ENCODE measurements at places on chromosomes 5 and 9. TPM values are rescaled to one million over a fixed set of nuclear protein-coding genes. Genes with fewer than 3 reads are reported as not detected.

DNA sequence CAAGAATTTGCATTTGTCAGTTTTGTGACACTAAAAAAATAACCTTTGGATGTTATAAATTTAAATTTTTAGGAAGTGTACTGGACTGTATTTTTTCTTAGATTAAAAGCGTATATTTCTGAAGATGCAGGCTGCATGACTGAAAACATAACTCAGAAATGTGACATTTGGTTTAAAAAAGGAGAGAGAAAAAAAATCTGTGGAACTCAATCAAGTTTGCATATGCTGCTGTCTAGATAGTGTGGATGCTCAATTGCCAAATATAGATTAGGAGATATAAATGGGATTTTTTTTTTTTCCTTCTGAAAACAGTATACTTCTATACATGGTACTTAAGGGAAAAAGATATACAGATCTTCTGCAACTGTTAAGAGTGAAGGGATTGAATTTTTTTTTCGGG is 402.3 kb downstream of the TAF11L14 start:
- DNase-seq = no peak

- no peak for DNase-seq
These were observed 28.6 kb upstream of the TNC start for GRCh38 chr9:115146581-115147021.

DNA sequence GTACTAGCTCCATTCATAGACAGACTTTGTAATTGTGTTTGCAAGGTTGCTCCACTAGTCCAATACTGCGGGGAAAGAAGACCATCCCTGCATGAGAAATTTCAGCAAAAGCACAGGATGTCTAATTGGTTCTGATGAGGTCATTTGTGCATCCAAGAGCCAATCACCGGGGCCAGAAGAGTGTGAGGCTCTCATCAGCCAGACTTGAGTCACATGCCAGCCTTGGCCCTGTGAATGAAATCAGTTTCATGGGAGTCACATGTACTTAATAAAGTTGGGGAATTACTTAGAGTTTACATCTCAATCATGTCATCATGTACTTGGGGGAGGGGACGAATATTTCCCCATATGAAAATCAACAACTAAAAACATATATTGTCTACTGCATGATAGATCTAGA is 1236.0 kb downstream of the MAT2B start:
- no peak for DNase-seq

- DNase-seq = no peak
These were observed 78.4 kb upstream of the ICE1 start for GRCh38 chr5:5344051-5344571.

DNA sequence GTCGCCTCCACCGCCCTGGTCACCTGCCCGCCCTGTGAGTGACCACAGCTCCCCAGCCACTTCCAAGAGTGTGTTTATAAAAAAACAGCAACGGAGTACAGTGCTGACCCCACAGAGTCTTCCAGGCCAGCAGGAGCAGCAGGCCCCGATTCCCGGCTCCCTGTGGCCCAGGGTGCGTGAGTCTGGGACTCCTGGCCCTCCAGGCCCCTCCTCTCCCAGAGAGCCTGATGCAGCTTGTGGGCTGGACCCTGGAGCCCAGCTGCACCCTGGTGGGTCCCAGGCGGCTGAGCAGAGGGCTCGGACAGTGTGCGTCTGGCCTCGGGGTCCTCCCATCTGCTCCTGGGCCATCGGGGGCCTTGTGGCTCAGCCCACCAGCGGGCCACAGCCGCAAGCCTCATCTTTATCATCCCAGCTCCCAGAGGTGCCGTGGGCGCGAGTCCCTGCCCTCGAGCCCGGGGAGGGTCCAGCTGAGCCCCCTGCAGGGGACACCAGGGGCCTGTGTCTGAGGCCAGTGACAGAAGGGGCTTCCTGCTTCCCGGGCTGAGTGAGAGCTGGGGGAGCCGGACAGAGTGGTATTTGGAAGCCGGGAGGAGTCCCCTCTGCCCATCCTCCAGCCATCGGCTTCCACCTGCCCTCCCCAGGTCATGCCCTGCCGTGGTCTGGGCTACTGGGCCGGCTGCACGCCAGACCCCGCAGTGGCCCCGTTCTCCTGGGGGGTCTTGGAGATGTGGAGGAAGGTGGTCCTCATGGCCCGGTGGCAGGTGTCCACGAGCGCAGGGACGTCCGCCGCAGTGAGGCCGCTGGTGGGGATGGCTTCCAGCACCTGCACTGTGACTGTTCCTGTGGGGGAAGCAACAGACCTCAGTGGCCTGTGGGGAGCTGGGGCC is 10.6 kb downstream of the EGFL7 start:
- DNase-seq = no peak

GRCh38 chr5:157447201-157447637 is 12.8 kb upstream of the NIPAL4 start:
- no peak for DNase-seq

DNA sequence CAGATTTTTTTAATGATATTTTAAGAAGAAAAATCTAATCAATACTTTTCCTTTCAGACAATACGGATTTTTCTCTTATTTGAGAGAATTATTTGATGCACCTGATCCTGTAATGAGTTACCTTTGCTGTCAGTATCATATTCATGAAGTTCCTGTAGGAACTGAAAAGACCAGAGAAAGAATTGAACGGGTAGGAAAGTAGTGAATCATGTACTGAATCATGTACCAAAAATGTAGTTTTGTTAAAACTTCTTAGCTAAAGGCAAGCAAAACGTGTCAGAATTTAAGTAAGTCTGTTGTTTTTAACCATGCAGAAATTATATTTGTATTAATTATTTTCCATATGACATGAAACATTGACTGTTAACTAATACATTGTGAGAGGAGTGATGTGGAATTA is 56.6 kb downstream of the SMC5 start:
- DNase-seq = no peak

CA9 gene
- 0.65 TPM for total RNA-seq

- DNase-seq = no peak
These were observed 4.0 kb downstream of the IL7R start for GRCh38 chr5:35860686-35861085.

- DNase-seq = peak; percentile 74
These were observed 27.9 kb upstream of the MGAT1 start for GRCh38 chr5:180830253-180831138.

IL33 gene
- not detected for total RNA-seq

MEGF10 gene
- total RNA-seq = 0.56 TPM

GRCh38 chr9:108783731-108784495 is 71.9 kb downstream of the ACTL7B start:
- no peak for DNase-seq

TMC1 gene
- 0.43 TPM for total RNA-seq

FOXI1 gene
- not detected for total RNA-seq

DNA sequence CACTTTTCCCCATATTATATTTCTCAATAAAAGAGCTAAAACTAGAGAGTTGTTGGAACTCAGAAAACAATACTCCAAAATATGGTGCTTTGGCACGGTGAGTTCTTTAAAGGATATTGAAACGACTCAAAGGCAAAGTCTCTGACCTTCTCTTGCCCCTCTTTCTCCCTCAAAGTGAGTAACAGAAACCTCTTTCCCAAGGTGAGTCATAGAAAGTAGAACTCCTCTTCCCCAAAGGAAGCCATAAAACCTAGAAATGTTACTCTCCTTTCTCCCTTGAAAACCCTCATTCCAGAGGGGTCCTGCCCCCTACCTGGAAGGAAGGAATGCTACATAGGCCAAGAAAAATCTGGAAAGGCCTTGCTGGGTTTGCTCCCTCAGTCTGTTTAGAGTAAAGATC is 47.5 kb downstream of the RAPGEF6 start:
- DNase-seq = no peak

SLC36A3 gene
- not detected for total RNA-seq

GRCh38 chr9:33794560-33794959 is 801 bp upstream of the PRSS3 start:
- peak; percentile 53 for DNase-seq

DNA sequence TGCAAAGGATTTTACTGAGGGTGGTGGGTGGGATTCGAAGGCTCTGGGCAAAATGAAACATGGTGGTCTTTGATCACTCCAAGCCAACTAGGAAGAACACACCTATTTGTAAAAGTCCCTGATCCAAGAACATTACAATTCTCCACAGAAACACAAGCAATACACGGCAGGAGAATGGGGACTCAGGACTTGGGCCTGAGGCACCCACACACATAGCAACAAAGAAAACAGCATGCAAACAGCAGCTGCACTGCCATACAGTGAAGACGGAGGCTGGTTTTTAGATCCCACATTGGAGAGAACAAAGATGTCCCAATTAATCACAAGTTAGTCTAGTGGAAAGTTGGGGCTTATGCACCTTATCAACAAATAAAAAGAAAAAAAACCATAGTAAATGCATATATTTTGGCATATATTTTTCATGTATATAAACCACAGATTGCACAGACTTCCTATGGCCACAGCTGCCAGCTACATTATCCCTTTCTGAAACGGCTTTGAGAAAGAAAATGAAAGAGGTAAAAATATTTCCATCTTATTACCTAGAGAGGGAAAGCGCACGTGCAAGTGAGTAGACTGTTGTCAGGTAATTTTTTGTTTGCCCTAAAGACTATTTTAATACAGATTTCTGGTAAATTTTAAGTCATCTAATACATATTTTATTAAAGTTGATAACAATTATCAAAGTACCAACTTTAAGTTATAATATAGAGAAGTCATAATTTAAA is 410.9 kb downstream of the BNC2 start:
- DNase-seq = no peak

CDKN2B-AS1 gene
- 0.70 TPM for total RNA-seq

GRCh38 chr9:81634915-81635516 is 54.3 kb downstream of the TLE1 start:
- DNase-seq = no peak

DNA sequence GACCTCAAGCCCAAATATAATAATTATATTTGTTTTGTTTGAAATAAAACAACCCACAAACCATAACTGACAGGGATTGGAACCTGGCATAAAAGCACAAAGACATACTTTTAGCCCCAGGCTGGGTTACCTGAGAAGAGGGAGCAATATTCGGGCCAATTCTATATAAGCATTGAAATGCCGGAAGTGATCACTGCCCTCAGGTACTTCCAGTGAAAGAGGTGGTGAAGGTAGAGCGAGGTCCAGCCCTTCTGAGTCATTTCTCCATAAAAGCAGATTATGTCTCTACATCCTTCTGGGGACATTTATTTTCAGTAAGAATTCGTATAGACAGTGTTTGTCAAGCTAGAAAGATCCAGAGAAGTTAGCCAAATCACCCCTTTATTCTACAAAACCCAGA is 59.6 kb downstream of the GCNT4 start:
- no peak for DNase-seq

DNA sequence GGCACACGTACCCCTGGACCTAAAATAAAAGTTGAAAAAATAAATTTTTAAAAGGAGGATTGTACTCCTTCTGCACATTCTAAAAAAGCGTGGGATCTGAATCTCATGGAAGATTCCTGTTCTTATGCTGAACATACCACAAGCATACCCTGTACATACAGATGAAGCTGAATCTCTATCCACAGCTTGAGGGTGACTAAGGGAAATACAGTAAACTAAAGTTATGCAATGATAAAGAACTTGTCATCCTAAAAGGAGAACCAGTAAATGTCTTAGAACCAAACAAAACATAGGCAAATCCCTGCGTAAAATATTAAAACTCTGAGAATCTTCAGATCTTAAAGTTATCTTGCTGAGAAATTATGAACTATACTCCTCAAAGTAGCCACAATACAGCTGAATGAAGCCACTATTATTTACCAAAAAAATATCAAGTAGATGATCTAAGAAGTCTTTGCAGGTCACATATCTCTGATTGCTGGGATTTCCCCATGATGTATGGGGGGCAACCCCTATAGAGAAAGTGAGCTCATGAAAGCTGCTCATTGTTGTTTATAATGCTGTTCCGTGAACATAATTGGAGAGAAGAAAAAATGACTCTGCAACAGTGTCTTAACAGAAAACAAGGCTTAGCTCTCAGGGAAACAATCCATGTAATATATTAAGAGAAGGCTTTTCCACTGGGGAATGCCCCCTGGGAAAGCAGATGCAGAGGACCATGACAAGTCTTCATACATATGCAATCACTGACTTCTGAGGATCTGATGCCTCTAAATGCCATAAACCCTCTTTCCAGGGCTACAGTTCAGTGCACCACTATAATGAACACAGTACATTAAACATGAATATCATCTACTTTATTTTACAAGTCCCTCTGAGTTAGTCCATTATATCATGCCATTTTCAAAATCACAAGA is 210.1 kb downstream of the EPB41L4A start:
- no peak for DNase-seq

DNA sequence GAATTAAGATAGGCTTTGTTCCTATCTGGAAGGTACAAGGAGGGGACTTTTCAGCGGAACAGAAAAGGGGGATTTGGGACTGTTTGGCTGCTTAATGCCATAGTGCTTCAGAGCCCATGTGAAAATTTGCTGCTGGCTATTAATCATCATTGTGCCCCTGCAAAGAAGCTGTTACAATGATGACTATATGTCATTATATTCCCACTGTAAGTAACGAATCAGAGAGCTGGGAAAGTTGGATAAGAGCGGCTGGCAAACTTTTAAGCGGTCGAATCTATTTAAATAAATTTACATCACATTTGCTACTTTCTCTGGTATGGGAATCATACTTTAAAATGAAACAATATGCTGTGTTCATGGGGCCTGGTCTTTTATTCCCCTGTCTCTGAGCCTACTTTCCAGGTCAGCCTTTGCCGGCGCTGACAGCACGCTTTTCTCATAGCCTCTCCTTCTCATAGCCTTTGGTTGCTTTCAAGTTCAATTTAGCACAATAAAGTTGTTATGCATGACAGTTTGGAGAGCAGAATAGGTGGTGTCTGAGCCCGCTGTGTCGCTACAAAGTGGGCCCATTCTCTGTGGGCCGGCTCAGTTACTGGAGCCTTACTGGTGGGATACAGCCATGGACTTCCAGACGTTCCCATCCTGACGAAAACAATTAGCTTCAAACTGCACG is 271.2 kb upstream of the TMEM161B start:
- DNase-seq = no peak

GRCh38 chr5:149177911-149178565 is 36.7 kb downstream of the ABLIM3 start:
- DNase-seq = no peak

RNF180 gene
- total RNA-seq = not detected

GRCh38 chr5:113448252-113448651 is 13.5 kb upstream of the TSSK1B start:
- DNase-seq = no peak

ELOVL7 gene
- total RNA-seq = 2.7 TPM
